ENCODE measurements at places on chromosomes 2 and 18.

DNA sequence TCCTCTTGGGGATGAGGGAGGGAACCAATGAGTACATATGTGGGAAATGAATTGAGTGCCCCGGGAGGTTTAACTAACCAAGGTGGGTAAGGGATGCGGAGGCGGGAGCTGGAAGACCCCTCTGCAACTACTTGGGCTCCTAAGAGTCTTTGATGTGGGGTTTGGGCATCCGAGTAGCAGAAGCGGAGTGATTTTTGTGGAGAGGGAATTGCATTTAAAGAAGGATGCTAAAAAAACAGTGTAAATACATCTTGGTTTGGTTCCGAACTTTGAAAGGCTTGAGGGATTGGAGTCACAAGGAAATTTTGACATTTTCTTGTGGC is 215.7 kb downstream of the MCFD2 start:
- DNase-seq: no peak

GRCh38 chr2:148622366-148622765 is 22.2 kb upstream of the EPC2 start:
- DNase-seq: no peak

GRCh38 chr18:10094655-10095054 is 180.8 kb downstream of the VAPA start:
- no peak for DNase-seq

- DNase-seq: no peak
Measured at GRCh38 chr2:138536302-138536701, 34.7 kb downstream of the SPOPL start.

GRCh38 chr2:31997653-31998052 is 13.2 kb downstream of the MEMO1 start:
- DNase-seq: no peak

- DNase-seq: no peak
Measured at GRCh38 chr2:112629224-112629623, 16.5 kb upstream of the SLC20A1 start.

GRCh38 chr2:98917031-98917471 is 19.0 kb downstream of the CRACDL start:
- DNase-seq: no peak

DNA sequence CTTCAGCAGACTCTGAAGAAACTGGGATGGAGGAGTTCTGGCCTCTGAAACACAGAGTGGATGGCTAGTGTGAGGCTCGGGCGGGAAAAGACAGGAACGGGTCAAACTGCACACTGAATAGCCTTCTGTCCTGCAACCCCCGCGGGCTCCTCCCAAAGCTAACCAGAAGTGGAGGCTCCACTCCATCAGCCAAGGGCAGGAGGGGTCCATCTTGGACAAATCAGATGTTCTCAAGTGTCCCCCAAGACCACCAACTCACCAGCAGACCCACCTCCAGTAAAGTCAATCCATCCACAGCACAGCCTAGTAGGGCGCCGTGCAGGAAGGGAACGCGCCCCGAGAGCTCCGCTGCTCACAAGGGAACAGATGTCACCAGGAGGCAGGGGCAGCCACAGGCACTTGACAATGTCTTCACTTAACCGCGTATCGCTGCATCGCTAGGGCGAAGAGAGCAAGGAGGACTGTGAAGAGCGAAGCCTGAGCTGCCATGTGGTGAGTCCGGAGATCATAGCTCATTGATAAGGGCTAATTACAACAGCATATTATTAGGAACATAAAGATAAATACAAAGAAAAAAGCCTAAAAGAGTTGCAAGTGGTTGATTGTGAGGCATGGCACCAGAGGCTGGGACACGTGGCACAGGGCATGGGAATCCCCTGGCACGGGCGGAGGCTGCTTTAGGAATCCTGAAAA is 494.6 kb upstream of the MYT1L start:
- DNase-seq: no peak

DNA sequence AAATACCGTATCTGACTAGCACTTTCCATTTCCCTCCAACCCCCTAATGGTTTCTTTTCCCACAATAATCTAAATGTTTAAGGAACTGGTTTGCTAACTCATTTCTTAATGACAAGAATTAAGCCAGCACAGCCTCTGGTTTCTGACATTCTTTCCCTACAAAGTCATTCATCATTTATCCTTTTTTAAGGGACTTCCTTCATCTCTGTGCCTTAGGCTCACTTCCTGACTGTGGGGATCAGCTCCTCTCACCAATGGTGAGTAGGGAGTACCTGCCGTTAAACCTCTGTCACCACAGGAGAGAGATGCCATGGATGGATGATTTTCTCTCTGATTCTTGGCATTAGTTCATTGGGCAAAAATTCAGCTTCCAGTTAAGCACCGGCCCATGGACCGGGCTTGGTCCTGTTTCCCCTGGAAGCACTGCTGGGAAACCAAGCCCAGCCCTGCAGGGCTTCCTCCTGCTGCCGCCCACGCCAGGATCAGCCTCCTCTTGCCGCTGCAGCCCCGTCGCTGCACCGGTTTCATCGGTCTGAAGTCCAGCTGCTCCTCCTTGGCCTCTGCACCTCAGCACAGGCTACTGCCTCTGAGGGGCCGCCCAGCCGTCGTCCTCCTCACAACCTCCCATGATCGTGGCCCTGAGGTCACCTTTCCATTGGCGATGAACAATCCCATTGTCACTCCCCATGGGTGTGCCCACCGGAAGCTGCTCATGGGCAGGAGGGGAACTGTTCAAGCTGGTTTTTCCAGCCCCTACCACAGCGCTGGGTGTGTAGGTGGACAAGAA is 64.0 kb upstream of the ZNF516 start:
- no peak for DNase-seq

- DNase-seq: no peak
Measured at GRCh38 chr18:55446996-55447671, 140.9 kb downstream of the TCF4 start.

GRCh38 chr2:70923378-70924015 is 12.2 kb upstream of the ATP6V1B1 start:
- DNase-seq: no peak

- DNase-seq: no peak
Measured at GRCh38 chr18:72948439-72948838, 80.7 kb upstream of the NETO1 start.

DNA sequence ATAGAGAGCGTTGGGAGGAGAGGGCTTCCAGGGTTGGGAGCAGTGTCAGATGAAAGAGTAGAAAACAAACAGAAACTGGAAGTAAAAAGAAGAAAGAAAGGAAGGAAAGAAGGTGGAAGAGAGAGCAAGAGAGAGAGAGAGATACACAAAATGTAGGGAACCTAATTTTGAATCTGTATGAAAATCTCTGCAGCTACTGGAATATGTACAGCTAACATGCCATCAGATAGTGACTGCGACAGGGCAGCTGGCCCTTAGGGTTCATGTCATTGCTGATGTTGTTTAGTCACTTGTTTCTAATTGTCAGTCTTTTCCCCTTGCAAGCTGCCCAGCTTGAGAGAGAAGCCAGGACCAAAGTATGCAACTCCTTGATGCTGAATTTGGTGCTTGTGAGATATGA is 85.8 kb downstream of the POLE4 start:
- no peak for DNase-seq

DNA sequence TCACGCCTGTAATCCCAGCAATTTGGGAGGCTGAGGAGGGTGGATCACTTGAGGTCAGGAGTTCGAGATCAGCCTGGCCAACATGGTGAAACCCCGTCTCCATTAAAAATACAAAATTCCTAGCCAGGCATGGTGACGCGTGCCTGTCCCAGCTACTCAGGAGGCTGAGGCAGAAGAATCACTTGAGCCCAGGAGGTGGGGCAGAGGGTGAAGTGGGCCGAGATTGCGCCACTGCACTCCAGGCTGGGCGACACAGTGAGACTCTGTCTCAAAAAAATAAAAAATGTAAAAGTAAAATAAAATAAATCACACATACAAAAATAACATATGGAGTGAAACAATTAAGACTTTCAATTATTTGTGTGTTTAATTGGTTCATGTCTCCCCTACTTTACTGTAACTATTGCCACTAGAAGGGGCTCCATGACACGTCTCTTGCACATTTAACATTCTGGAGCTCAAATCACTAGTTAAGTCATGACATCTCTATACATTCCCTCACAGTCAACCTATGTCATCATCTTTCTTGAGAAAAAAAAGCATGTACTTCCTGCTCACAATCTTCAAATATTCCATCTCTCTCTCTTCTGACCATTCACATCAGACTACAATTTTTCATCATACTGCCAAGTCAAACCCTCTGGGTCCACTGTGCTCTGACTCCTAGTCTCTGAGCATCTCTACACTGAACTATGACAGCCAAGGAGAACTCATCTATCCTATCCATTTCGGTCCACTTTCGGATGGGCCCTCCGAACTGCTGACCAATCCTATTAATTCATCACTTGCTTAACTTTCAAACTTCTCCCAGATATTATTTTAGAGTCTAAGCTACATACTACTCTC is 6.7 kb downstream of the GFPT1 start:
- DNase-seq: peak; percentile 80

GRCh38 chr2:239195318-239195871 is 205.4 kb downstream of the HDAC4 start:
- no peak for DNase-seq

GRCh38 chr2:240812301-240812680 is 7.7 kb downstream of the KIF1A start:
- no peak for DNase-seq

GRCh38 chr18:5879479-5879882 is 15.8 kb downstream of the TMEM200C start:
- no peak for DNase-seq

GRCh38 chr2:177165721-177166711 is 46.6 kb upstream of the HNRNPA3 start:
- DNase-seq: no peak

GRCh38 chr2:84548303-84548702 is 32.0 kb downstream of the DNAH6 start:
- no peak for DNase-seq

DNA sequence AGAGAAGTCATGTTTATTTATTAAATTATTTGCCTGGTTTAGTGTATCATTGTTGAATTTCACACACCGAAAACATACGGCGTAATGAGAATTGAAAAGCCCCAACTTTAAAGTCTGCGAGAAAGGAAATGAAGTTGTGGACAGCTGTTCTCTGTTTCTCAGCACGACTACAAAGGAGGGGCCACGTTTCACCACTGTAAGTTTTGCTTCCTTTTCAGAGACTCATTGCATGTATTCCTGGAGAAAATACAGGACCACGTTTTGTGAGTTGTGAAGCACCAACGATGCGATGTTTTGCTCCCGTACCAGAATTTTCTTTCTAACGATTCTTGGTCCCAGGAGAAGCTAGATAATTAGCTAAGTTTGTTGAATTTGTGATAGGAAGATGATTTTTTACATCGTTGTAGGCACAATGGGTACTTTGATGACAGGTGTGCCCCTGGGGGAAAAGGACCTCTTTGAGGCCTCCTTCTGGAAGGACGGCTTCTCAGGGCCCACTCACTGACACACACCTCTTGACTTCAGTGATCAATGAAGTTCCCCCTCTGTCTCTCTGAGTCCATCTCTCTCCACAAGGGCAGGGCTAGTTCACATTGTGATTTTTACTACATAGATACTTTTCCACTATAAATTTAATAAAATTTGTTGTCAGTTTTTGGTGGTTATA is 23.7 kb upstream of the ACKR3 start:
- DNase-seq: no peak

DNA sequence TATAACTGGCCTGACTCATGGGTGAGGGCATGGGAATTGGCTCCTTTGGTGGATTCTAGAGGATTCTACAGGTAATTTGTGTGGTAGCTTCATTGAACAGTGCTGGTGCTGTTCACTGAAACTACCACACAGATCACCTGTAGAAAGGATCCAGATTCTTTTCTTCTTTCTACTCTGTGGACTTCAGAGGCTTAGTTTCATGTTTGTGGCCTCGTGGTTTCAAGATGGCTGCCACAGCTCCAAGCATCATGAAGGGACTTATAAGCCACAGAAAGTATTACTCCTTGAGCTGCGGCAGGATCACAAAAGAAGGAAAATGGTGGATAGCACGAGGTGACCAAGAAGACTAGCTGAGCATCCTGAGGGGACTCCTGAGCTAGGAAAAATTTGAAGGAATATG is 88.9 kb downstream of the ADCYAP1 start:
- no peak for DNase-seq

GRCh38 chr2:223859070-223859469 is 21.7 kb upstream of the AP1S3 start:
- no peak for DNase-seq

GRCh38 chr2:96131152-96131812 is 7.0 kb downstream of the ASTL start:
- DNase-seq: no peak

DNA sequence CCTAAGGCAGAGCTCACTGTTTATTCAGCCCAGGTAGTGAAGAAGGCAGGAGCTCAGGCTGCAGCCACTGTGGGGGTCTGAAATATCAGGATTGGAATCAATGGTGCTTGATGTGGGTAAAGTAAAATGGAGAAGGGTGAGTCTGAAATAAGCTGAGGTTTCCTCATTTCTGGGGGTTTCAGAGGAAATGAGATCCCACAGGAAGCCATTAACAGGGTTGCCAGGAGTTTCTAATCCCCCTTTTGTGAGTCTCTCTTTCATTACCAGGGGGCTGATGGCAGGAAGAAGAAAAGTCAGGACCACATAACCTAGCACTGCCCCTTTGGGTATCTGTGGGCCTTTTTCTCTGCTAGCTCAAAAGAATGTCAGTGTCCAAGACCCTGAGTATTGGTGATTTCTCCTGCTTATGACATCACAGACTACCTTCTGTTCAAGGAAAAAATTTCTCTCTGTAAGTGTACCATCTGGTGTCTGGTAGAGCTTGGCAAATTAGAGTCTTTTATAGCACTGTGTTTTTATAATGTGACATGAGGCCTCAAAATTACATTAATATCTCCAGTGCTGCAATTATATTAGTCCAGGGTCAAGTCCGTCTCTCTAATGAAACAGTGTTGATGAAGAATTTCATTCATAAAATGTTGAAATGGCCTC is 56.0 kb downstream of the LBH start:
- no peak for DNase-seq

GRCh38 chr2:24421668-24422067 is 61.3 kb upstream of the ITSN2 start:
- peak; percentile 76 for DNase-seq

DNA sequence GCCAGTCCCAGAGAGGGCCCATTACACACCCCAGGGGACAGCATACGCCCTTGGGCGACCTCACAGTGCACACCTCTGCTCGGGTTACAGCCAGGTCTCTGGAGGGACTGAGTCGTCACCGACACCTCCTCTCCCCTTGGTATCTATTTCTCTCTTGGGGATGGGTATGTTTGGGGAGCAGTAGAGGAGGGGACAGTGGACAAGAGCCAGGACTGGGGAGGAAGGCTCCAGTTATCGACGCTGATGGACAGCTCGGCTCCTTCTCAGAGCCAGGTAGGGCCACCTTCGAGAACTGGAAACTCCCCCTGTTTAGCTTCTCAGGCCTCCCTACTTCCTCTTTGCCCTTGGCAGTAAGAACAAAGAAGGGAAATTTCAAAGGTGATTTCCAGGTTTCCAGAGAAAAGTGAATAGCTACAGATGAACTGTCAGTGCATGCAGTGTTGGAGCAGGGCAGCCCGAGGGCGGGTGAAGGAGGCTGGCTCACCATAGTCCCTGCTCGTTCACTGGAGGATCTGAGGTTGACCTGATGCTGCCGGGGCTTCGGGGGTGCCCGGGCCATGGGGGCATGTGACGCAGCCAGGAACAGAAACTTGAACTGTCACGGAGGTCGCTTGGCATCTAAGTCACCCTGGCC is 4.4 kb upstream of the SEMA4C start:
- DNase-seq: no peak

Data from upper lobe of left lung (tissue), 6 donors.